Hematopoietic multipotent progenitor cell treated with erythropoietin and hydrocortisone succinate and interleukin-3 and kit ligand, for 15 days (in vitro differentiated cells): ENCODE measurements at places on chromosomes 2 and 18.
A peak's percentile ranks its signal among the peaks of the same experiment; 100 is the strongest.

DNA sequence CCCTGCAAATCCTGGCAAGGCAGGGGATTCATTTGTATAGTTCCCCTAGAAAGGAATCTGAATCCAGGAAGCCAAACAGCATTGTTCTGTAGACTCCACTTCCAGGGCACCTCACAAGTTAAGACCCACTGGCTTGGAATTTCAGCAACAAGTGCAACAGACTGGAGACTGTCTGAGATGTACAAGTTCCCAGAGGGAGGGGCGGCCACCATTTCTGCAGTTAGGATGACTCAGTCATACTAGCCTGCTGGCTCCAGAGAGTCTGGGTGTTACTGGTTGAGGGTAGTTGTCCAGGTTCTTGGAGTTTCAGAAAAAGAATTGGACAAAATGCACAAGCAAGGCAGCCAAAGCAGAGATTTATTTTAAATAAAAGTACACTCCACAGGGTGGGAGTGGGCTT, 384.2 kb downstream of the DSC3 start:
- DNase-seq, result no peak

GRCh38 chr2:168272225-168272624, 24.8 kb upstream of the STK39 start:
- DNase-seq, result no peak

- DNase-seq, result no peak
These were observed 1.7 kb downstream of the ECEL1 start for GRCh38 chr2:232485757-232486557.

- no peak for DNase-seq
These were observed 3.9 kb downstream of the KRTCAP3 start for GRCh38 chr2:27446057-27446456.

- DNase-seq, result no peak
These were observed 2.3 kb downstream of the MEIS1 start for GRCh38 chr2:66437109-66437690.

DNA sequence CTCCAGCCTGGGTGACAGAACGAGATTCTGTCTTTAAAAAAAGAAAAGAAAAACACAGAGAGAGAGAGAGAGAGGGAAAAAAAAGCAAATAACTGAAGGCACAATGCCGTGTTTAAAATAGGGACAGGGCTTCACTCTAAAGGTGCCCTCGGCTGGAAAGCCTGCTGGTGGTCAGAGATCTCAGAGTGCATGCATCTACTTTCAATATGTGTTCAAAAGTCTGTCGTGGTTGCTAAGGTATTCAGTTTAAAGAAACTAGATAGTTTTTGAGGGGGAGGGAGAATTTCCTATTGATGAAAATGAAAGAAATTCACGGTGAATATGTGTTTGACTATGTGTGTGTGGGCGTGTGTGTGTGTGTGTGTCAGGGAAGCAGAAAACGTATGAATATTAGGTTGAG, 11.0 kb upstream of the CBLN2 start:
- DNase-seq, result no peak

DNA sequence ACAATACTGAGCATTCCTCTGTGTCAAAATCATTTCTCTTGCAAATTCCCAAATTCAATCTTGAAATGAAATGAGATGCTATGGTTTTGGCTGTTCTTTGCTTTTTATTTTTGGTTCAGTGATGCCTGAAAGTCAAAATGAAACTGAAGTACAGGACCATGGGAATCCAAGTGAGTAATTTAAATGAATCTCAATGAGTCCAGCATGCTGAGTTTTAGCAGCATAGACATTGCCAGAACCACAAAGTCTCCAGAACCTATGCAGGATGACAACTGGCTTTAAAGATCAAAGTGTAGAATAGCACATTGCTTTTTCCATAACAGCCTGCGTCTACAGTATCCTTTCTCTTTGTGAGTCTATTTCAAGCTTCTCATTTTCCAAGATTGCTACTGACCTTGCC, 1050.7 kb upstream of the PIK3C3 start:
- no peak for DNase-seq

DNA sequence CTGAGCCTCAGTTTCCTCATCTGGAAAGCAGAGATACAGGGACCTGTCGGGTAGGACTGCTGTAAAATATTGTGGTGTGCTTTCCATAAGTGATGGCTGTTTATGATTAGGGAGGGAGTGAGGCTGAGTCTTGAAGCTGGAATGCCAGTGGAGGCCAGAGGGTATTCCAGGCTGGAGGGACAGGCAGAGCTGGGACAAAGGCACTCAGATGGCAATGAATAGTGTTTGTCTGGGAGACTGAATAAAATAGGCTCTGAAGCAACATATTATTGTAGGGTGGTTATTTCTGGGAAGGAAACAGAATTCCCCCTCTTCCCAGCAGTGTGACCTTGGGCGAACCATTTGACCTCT, 120.7 kb downstream of the INHBB start:
- DNase-seq, result no peak

DNA sequence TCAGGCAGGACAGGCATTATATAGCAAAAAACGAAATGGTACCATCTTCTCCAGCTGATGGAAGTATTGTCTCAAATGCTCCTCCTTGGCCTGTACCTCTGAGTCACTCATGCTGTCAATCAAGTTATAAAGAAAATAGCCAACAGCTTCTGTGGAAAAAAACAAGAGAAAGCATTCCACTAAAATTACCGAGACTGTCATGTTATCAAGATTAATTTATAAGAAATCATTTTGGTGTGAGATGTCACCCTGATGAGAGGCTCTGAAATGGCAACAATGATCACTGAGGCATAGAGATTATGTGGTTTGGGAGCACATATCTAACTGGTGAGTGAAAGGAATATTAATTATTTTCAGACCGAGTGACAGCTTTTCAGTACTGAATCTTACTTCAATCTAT, 47.4 kb downstream of the LRPPRC start:
- no peak for DNase-seq

- DNase-seq, result no peak
These were observed 117.4 kb downstream of the HDAC4 start for GRCh38 chr2:239283288-239283945.

DNA sequence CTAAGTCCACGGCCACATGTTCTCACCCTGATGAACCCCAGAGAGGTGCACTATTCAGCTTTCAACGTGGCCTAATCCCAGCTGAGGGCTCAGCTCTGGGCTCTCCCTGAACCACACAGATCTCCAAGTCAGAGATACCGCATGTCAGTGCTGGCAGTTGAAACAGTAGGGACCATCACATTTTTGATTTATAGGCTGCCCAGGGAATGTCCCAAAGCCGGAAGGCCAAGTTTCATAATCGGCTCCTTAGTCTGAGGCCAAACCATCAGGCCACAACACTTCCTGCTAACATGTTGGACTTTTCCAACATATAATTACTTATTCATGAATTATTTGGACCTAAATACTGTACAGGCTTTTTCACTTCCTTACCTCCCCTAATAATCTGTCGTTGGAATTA, 91.9 kb upstream of the KLHL29 start:
- no peak for DNase-seq

GRCh38 chr2:70888366-70888922, 47.3 kb upstream of the ATP6V1B1 start:
- DNase-seq, result no peak

- no peak for DNase-seq
These were observed 82.5 kb downstream of the LIMS1 start for GRCh38 chr2:108616751-108617161.

GRCh38 chr2:23299476-23300195, 85.3 kb upstream of the KLHL29 start:
- DNase-seq, result no peak

DNA sequence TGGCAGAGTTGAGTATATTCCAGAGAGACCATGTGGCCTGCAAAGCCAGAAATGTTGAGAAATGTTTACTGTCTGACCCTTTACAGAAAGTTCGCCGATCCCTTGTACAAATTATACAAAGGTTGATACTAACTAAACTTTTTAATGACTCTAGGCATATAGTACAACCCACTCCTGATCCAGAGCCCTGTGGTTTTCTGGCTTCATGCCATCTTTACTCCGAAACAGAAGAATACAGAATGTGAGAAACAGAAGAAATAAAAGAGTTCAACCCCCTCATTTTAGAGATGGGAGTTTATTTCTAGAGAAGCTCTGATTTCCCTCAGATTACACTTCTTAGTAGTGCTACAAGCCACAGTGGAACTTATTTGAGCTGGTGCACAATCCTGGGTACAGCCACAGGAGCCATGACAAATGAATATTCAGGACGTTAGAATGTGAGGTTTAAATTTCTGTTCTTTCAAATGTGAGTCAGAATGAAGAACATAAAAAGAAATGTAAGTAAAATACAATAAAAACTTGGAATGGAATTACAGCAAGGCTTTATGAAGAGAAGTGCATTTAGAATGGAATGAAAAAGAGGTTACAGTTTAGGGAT, 38.0 kb upstream of the SMCHD1 start:
- DNase-seq, result no peak

DNA sequence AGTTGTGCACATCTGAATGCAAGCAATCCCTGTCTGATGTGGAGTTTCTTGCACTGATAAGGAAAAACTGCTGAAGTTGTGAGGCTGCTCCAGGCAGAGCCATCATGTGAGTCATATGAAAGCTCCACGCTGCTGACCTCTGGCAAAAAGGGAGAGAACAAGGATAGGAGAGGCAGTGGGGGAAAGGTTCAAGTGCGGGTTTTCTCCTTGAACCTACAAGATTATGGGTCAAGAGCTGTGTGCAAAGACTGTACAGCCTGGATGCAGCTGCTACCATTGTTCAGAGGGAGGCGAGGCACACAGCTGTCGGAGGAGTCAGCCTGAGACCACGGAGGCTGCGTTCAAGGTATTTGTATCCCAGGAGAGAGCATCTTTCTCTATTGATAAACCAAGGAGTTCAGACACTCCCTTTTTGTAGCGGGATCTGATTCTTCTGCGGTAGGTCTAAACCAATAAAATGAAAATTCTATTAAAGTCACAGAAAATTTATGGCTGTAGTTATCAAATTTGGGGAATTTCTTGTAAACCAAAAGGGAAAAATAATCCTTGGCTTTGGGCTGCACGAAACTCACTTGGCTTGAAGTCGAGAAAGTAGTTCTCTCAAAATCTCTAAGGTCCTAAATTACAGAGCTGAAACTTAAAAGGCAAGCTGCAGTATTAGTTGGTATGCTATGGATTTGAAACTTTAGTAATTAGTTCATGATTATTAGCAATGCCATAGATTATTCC, at the start of gene CDK15:
CDK15 (plus strand) TSS at position 96 of the 729 bp plus-strand sequence; CDS start at position 224, 128 bp downstream.
- no peak for DNase-seq

DNA sequence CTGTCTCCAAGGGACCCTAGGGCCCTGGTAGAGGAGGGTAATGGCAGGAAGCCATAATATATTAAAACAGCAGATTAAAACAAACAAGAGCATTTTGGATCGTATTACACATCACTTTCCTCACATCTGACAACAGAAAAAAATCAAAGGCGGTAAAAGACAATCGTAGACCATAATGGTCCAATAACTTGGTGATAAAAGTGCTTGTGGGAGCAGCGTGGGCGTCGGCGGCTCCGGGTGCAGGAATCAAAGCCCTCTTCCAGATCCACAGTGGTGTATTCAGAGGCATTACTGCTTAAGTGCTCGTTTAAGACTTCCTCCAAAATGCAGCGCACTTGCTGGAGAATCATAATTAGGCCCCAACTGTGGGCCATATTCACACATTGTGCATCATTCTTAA, 68.0 kb downstream of the FECH start:
- no peak for DNase-seq

- no peak for DNase-seq
These were observed 27.1 kb downstream of the LIPG start for GRCh38 chr18:49588971-49589370.

- DNase-seq, result peak; percentile 4
These were observed 54.6 kb upstream of the GPR17 start for GRCh38 chr2:127591221-127591923.

DNA sequence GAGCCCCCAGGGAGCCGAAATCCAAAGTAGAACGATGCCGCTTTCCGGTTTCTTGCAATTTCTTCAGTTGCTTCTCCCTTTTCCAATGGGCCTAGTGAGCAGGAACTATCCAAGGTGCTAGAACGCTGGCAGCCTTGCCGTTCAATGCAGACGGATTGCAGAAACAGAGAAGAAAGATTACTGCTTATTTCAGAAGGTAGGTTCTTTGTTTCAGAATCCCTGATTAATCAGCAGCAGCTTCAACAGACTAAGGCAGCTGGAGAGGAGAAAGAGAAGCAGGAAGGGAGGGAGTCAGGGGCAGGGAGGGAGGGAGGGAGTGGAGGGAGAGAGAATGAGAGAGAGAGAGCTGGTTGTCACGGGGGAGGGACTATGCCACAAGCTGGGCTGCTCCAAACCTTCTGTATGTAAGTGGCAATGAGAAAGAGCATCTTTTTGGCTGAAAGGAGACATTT, 576 bp downstream of the NYAP2 start:
- DNase-seq, result no peak

- no peak for DNase-seq
These were observed 384.2 kb upstream of the MYT1L start for GRCh38 chr2:2715036-2715818.

- no peak for DNase-seq
These were observed 320.1 kb upstream of the KYNU start for GRCh38 chr2:142557391-142557790.

- DNase-seq, result no peak
These were observed 127.3 kb downstream of the HDAC4 start for GRCh38 chr2:239273280-239274234.

- no peak for DNase-seq
These were observed 73.6 kb upstream of the STK17B start for GRCh38 chr2:196244966-196245365.

DNA sequence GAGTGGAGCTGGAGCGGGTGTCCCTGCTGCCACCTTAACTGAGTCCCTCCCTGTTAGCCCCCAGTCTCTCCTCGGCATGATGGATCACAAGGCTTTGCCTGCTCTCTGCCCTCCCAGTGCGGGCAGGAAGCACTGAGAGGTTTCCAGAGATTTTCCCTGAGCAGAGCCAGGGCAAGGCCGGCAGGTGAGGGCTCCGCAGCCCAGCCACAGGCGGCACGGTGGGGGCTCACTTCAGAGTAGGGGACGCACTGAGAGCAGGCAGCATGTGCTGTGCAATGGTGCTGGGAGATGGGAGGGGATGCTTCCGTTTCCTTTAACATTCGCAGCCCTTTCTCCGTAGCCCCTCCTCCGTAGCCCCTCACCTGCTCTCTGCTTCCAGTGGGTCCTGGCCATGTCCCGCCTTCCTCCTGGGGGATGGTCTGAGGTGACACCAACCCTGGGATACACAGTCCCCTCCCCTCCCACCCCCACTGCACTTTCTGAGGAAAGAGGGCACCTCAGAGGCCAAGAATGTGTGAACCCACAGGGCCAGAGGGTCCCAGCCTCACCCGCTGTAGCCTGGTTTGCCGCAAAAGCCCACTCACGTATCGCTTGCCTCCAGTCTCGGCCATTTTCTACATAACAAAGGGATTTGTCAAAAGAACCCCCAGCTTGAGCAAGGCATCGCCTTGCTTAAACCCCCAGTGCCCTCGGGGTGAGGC, 10.7 kb downstream of the KCNF1 start:
- DNase-seq, result no peak

GRCh38 chr2:232966122-232966521, 46.9 kb downstream of the NGEF start:
- no peak for DNase-seq

- no peak for DNase-seq
These were observed 129.8 kb upstream of the SEC11C start for GRCh38 chr18:59009846-59010245.

- no peak for DNase-seq
These were observed 9.1 kb upstream of the ARID5A start for GRCh38 chr2:96527286-96528005.
